Kidney capillary endothelial cell (primary cell): ENCODE measurements at places on chromosomes 2 and 18.
A peak's percentile ranks its signal among the peaks of the same experiment; 100 is the strongest.

DNA sequence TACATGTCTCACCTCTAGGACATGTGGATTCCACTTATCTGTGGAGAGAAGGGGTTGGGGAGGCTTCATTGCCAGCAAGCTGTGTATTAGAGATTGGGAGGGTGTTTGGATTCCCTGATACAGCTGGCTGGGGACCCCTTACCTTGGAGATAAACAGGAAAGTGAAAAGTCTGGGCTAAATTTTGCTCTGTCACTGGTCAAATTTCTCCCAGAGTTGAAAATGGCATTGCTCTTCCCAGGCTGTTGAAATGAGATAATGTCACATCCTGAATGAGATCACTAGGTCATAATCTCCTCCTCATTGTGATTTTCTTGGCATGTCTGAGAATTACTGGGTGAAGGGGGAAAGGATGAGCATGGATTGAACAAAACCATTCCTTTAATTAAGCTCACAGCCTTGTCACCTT lies 265.0 kb upstream of the PARD3B start:
- peak; percentile 44 for DNase-seq

GRCh38 chr2:123093199-123093598 lies 931.9 kb upstream of the CNTNAP5 start:
- DNase-seq, result no peak

GRCh38 chr2:150909090-150909489 lies 352.6 kb downstream of the RBM43 start:
- no peak for DNase-seq

DNA sequence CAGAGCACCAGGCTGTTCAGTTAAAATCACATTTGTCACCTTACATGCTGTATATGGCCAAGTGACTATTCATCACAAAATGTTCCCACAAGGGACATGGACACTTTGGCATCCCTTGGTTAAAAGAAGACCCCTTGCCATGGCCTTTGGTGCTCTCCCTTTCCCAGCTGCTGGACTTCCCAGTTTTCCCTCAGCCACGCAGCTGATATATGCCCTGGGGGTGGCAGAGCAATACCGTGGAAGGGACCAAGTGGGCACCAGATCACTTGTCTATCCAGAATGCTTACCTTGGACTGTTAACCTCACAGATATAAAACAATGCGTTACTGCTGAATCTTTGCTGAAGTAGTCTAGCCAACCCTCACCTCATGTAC lies 35.3 kb downstream of the PAIP2B start:
- DNase-seq, result no peak

- no peak for DNase-seq
Observed at GRCh38 chr2:162245061-162245460, 1.8 kb upstream of the FAP start.

GRCh38 chr18:44598514-44598913 lies 82.2 kb upstream of the SETBP1 start:
- DNase-seq, result no peak

DNA sequence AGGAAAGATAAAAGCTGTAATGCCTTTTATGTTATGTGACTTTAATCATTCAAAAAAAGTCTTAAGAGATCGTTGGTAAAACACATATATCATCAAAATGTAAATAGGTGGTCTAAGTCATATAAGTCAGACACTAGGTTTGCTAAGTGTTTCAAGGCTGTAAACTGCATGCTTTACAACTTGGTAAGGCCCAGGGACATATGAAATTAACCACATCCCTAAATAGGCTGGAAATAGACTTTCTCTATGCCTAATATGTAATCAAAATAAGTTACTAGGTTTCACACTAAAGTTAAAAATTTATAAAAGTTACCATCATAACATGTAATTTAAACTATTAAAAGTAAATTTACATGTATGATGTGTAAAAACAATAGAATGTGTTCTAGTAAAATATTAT lies 946.3 kb upstream of the LRATD1 start:
- no peak for DNase-seq

- peak; percentile 62 for DNase-seq
Observed at GRCh38 chr2:104769096-104769495, 84.8 kb upstream of the POU3F3 start.

- no peak for DNase-seq
Observed at GRCh38 chr2:160484859-160485520, 8.6 kb downstream of the RBMS1 start.

- no peak for DNase-seq
Observed at GRCh38 chr2:76415821-76416220, 705.1 kb upstream of the GCFC2 start.

- DNase-seq, result no peak
Observed at GRCh38 chr2:2758793-2759367, 427.8 kb upstream of the MYT1L start.

GRCh38 chr2:46967990-46968647 lies 52.5 kb upstream of the MCFD2 start:
- DNase-seq, result no peak

DNA sequence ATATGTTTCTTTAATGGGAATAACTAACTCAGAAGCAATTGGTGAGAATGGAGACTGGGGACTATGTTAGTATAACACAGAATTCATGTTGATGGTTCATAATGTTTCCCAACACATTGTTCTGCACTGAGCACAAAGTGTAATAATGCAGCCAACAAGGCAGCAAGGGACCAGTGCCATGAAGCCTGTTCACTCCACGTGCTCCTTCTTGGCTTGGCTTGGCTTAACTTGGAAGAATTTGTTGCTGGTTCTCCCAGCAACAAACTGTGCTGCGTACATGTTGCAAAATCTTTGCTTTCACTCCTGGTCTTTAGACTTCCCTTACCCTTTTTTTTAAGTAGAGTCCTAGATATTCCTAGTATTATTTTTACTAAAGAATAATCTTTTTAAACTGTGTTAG lies 129.7 kb downstream of the MAP3K20 start:
- no peak for DNase-seq

DNA sequence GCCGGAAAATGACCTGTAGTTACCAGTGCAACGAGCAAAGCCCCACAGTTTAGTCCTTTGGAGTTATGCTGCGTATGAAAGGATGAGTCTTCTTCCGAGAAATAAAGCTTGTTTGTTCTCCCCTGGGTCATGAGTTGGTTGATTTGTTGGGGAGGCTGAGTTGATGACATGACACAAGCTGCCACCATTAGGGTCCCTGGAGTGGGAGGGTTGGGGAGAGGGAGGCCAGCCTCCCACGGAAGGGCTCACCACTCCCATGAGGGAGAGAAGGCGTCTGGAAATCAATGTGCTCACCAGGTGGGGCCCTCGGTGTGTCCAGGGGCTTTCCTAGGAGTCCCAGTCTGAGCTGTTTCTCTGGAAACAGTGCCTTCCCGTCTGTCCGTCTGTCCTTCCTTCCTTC lies 7.4 kb upstream of the DGKD start:
- DNase-seq, result no peak

DNA sequence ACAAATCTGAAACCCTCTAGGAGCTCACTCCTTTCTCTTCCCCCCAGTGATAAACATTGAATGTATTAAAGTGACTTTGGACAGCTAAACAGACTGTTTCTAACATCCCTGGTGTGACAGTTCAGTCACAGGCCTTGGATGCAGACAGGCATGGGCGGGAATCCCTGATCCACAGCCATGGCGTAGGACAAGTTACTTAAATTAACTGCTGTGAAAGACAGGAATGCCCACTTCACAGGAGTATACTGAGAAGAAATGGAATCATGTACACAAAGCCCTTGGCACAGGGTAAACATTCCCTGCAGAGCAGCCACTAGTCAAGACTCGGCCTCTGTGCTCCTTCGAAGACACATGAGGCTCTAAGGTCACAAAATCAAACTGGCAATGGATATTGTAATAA lies 34.0 kb downstream of the FARSB start:
- no peak for DNase-seq

GRCh38 chr2:191670076-191670475 lies 7.9 kb upstream of the NABP1 start:
- DNase-seq, result no peak

DNA sequence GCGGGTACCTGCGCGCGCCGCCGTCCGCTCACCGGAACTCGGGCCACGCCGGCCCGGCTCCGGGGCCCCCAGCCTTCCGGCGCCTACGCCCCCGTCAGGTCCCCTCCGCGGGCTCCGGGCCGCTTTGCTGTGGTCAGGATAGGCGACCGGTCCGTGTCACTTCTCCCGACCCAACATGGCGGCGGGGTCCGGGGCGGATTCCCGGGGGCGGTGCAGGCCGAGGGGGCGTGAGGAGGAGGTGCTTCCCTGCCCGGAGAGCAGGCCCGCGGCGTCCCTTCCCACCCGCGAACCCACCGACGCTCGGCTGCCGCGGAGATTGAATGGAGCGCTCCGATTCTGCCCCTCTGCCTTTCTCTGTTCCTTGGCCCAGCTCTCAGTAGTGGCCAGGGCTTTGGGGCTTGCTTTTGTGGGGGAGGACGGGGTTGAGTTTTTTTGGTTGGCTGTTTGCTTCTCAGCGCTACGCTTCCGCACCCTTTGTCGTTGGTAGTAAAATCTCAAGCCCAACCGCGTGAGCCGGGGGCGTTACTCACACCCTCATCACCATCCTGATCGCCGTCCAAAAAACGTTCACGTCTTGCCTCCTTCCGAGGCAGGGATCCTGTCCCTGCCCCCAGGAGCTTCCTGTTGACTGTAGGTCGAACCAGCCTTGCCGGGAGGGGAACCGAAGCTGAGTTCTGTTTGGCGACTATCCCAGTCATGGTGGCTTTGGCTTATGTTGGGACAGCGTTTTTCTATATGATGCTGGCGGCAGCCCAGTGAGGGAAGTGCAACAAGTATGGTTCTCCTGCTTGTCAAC lies 532 bp upstream of the YES1 start:
- peak; percentile 89 for DNase-seq

- no peak for DNase-seq
Observed at GRCh38 chr18:26909599-26910290, 44.2 kb upstream of the AQP4 start.

GRCh38 chr2:99648178-99648844 lies 158.5 kb upstream of the REV1 start:
- no peak for DNase-seq

DNA sequence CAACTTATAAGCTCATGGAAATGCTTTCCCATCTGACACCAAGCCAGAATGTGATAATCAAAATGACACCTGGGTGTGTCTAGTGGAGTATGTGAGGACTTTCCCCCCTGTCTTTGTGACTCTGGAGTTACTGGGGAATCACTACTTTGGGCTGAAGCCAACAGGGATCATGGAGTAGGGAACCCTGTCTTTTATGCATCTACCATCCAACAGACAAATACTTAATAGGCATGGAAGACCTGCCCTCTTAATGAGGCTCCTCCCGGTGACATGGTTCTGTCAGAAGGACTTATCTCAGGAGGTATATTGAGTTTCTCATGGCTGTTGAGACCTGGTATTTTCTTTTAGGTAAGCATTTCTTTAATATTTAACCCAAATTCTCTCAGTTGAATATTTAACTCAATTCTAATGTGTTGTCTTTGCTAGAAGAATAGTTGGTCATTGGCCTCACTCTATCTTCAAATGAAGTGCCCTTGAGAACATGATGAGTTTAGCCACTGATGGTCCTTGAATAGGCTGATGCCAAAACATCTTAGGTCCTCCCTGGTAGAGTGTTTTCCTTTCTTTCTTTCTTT lies 42.1 kb downstream of the TGIF1 start:
- DNase-seq, result no peak

DNA sequence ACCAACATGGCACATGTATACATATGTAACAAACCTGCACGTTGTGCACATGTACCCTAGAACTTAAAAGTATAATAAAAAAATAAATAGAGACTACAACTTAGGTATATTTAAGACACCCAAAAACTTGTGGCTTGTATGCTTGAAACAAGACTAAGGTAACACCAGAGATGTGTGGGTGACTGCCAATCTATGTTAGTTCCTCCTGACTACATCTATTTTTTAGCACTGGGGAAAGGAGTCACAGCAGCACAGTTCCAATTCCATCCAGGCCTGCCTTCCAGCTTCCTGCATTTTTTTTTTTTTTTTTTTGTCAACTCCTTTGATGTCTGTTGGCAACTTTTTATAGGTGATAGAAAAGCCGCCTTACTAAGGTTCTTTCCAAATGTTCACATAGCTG lies 18.2 kb downstream of the C2orf69 start:
- DNase-seq, result no peak

DNA sequence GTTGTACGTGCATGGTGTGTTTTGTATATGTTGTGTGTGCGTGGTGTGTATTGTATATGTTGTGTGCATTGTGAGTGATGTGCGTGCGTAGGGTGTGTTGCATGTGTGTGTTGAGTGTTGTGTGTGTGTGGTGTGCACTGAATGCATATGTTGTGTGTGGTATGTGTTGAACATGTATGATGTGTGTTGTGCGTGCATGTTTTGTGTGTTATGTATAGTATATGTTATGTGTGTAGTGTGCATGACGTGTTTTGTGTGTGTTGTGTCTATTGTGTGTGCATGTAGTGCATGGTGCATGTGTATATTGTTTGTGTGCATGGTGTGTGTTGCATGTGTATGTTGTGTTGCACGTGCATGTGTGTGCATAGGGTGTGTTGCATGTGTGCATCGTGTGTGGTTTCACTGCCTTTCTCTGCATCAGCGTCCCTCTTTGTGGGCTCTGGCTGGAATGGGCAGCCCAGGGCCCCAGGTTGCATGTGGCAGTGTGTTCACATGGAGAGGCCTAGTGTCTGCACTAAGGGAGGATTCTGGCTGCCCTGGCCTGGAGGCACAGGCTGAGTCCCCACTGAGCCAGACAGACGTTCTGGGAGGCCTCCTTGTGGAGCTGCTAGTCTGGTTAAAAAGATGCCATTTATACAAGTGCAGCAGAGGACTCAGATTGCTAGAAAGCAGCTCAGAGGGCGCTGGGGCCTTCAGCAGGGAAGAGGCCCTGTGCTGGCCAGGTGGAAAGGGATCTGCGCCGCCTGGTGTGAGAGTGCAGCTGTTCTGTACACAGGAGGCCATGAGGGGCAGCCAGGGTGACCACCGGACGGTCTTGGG lies 107.2 kb downstream of the FAM168B start:
- no peak for DNase-seq

DNA sequence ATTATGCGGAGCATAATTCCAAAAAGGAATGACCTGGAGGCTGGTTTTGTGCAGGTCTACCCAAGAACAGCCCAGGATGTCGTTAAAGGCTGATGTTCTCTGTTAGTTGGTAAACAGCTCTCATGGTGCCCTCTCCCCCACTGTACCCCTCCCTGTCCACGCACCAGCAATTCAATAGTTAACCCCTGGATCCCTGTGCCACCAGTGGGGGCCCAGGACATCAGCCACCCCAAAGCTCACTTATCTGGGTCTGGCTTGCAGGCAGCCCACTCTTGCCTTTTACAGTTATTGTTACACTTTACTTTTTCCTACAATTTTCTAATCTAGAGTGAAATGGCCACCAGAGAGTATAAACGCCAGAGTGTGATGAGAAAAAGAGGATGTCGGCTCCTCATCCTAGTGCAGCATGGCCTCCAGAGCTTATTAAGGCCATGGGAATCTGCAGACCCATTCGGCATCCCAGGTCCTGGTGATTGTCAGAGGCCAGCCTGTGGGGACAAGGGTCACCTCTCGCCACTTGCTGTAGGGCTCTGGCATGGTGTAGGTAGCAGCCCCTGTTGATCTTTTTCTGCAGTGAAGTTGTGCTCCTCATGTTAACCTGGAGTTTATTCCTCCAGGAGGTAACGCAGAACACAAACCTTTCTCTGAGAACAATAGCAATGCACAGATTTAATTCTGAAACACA lies 30.3 kb downstream of the TWIST2 start:
- no peak for DNase-seq

GRCh38 chr18:35038881-35039491 lies 2.2 kb upstream of the MAPRE2 start:
- no peak for DNase-seq

GRCh38 chr18:79680100-79680879 lies 687 bp downstream of the CTDP1 start:
- peak; percentile 36 for DNase-seq
